Activated CD8-positive, alpha-beta memory T cell treated with anti-CD3 and anti-CD28 coated beads for 1 hour (primary cell): ENCODE measurements at places on chromosomes 7 and 10.

DNA sequence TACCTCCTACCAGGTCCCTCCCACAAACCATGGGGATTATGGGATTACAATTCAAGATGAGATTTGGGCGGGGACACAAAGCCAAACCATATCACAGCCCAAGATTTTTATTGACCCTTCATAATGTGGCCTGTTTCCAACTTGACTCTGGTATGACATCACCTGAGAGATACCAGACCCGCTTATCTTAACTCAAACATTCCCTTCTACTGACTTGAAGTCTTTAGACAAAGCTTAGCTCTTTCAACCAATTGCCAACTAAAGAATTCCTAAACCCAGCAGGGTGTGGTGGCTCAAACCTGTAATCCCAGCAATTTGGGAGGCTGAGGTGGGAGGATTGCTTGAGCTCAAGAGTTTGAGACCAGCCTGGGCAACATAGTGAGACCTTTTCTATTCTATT is 67.9 kb downstream of the CLRN3 start:
- DNase-seq: no peak

- no peak for DNase-seq
These were observed 15.9 kb downstream of the FAM53B start for GRCh38 chr10:124728071-124728829.

DNA sequence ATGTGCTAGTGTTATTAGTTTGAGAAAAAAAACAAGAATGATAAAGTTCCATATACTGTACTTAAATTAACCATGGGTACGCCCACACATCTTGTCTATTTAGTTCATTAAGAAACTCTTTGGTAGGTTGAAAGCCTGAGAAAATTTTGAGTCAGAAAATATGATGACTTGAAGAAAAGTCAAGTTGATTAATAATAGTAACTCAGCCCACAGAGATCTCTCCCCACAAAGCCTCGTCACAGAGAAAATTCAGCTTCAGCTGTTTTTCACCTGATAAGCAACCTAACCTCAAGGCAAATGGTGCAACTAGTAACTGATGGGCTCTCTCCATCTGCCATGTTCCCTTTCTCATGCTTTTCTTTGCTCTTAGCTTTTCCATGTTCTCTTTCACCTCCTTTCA is 1021.6 kb downstream of the GATA3 start:
- no peak for DNase-seq

GRCh38 chr10:80407812-80408241 is 524 bp upstream of the PRXL2A start:
- DNase-seq: no peak

- DNase-seq: no peak
These were observed 276.5 kb upstream of the TEX47 start for GRCh38 chr7:89072081-89072480.

- DNase-seq: no peak
These were observed 59.8 kb upstream of the CHST15 start for GRCh38 chr10:124153023-124153826.

DNA sequence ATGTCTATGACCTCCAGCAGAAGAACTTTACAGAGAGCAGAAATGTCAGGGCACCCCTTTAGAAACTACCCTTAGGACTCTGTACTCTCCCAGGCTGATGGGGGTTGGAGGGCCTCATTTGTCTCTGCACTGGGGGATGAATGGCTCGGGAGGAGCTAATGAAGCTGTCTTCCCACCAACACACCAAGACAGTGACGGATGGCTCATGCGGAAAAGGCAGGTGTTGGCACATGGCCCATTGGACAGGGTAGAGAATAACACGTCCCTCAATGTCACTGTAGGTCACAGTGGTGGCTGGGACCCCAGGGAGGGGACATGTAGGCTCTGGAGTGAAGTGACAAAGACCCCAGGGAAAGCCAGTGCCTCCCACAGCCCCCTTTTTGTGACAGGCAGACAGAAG is 64.0 kb upstream of the PCBD1 start:
- no peak for DNase-seq
